ENCODE measurements at places on chromosomes 12 and 14.

GRCh38 chr12:42277396-42278127, 39.5 kb upstream of the YAF2 start:
- DNase-seq: no peak

GRCh38 chr12:53485955-53486735, 13.1 kb downstream of the MAP3K12 start:
- DNase-seq: no peak

GRCh38 chr12:75579552-75579951, 68.1 kb upstream of the KRR1 start:
- no peak for DNase-seq

DNA sequence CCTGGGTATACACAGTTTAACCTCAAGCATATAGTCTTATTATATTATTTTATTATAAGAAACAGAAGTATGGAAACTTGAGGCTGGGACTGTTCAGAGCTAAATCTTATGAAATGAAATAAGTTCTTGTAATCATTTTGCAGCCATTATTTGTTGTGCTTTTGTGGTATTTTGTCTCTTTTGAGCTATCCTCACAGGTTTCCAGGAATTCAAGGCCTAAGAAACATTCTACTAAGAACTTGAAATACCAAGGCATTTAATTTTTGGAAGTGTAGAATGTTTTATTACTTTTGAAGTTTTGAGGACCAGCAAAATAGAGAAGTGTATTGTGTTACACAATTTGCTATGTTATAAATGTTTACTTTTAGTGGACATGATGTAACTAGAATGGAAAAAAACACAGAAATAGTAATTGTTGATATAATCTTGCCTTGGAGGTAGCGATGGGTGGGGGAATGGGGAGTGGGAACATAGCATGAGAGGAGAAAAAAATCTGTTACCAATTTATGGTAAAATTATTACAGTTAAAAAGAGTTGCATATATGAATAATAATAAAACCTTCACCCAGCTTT, 81.7 kb downstream of the CRADD start:
- DNase-seq: no peak

DNA sequence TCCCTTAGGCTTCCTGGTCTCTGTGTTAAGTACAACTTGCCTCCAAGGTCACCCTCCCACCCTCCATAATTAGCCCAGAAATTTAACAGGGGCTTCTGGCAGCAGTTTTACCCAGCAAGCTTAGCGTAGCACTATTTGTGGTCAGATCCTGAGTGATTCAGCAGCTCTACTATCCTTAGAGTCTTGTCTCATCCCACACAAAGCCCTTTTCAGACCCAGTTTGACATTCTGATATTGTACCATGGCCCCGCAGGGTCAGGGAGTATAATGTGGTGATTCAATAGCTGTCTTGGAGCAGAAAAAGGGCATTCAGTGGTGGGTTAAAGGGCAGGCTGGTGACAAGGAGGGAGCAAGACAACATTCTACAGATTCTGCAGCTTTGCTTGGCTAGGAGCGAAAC, 153.8 kb upstream of the DDHD1 start:
- DNase-seq: no peak

- no peak for DNase-seq
Measured at GRCh38 chr14:106062502-106063272, 536.3 kb downstream of the TMEM121 start.

GRCh38 chr12:82216475-82216874, 141.7 kb downstream of the CCDC59 start:
- DNase-seq: no peak

DNA sequence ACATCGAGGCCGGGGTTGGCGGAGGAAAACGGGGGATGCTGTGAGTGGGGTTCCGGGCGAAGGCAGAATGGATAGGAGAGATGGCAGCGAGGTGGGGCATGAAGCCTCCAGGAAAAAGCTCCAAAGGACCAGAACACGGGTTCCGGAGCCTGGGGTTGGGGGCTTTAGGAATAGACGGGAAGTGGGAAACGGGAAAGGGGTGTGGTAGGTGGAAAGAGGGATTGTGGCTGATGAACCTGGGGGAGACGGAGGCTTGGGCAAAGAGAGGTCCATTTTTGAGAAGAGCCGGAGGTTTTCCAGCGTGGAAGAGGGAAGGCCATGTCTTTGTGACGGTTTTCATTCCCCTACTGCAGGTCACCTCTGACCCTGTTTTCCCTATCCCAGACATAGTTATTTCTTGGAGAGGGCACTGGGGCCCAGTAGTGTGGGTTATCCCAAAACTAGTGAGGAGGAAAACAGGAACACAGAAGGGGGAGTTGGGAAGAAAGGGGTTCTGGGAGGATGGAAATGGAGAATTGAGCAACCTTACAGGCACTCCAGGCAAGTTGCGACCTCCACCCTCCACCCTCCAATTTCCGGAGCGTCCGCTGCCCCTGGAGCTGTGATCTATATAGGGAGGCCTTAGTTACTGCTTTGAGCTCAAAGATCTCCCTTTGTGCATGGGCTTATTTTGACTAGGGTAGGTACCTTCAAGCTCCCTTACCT, 1.1 kb downstream of the ATN1 start:
- DNase-seq: no peak

- DNase-seq: no peak
Measured at GRCh38 chr14:97166497-97166896, 369.3 kb downstream of the VRK1 start.
